ENCODE measurements at places on chromosomes 5 and 9. TPM values are rescaled to one million over a fixed set of nuclear protein-coding genes. Genes with fewer than 3 reads are reported as not detected.

The CDH9 gene
- not detected for total RNA-seq

The FAM78A gene
- 7.0 TPM for total RNA-seq

The RANBP17 gene
- 0.42 TPM for total RNA-seq

The GLE1 gene
- 28.3 TPM for total RNA-seq

The GPR150 gene
- total RNA-seq, result 0.31 TPM
